CD4-positive, alpha-beta T cell treated with Interleukin-2 at 100 ng/mL for 4 hours (primary cell): ENCODE measurements at places on chromosomes 6 and 20.

DNA sequence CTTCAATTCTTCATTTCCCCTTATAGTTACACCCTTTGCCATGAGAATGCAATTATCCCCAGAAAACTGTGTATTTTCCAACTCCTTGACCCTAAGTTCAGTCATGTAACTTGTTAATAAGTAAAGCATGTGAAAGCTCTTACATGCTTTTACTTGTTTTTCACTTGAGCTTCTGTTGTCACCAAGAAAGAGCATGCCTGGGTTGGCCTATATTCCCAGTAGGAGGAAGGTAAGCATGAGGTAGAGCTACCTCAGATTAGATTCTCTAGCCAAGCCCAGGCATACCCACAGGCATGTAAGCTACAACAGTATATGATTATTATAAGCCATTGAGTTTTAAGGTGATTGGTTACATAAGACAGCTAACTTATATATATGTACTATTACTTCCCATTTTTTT lies 101.7 kb upstream of the SMLR1 start:
- no peak for DNase-seq

DNA sequence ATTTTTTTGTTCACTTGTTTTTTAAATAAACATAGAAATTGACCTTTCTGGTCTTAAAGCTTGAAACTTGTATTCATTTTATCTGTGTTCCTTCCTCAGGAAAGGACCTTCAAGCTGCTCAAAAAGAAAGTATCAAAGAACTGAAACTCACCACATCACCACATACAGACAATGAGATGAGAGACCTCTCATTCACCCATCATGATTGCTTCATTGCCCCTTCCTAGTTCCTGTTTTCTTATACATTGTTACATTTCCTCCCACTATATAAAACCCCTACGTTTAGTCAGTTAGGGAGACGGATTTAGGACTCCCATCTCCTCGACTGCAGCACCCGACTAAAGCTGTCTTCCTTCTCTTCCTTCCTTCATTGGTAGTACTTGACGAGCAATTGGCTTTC lies 180.5 kb upstream of the OPRM1 start:
- no peak for DNase-seq

- peak; percentile 38 for DNase-seq
Measured at GRCh38 chr20:53623454-53624211, 30.0 kb upstream of the ZNF217 start.

DNA sequence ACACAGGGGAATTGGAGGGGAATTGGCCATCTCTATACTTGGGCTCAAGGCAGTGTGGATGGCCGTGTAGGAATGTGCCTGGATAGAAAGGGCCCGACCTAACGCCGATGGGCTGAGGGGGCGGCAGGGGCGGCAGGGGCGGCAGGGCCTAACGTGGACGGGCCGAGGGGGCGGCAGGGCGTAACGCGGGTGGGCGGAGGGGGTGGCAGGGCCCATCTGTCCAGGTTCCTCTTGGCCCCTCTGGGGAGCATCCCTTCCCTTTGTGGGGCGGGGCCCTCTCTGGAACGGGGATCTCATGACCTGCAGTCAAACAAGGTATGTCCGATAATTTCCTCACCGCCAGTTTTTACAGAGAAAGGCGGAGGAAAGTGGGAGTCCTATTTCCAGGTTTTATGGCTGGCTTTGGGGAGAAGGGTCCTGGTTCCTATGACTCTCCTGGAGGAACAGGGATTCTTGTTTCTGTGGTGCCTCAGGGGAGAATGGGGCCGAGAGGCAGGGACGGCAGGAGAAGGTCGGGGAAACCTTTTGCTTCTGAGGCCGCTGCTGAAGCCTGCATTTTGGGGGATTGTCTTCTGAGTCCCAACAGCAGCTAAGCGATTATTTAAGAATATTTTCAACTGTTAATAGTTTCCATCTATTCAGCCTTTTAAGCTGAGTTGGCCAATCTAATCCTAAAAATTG lies 100.8 kb upstream of the FRMD1 start:
- DNase-seq = no peak

DNA sequence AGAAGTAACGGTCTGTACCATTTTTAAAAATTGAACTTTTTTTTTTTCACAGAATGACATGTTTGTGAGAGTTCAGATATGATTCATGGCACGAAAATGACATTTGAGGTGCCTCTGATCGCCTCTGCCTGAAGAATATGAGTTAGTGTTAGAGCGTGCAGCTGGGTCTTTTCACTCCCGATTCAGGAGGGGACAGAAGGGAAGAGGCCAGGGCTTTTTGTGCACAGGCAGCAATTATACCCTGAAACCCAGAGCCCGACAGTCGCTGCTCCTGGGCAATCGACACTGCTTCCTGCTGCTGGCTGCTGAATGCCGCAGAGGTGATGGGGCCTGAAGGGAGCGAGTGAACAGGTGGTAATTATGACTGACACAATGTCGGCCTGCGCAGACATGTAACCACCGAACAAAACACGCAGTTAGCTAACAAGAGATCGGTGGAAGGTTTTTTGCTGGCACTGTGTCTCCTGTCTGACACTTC lies 652.0 kb upstream of the NOX3 start:
- no peak for DNase-seq

DNA sequence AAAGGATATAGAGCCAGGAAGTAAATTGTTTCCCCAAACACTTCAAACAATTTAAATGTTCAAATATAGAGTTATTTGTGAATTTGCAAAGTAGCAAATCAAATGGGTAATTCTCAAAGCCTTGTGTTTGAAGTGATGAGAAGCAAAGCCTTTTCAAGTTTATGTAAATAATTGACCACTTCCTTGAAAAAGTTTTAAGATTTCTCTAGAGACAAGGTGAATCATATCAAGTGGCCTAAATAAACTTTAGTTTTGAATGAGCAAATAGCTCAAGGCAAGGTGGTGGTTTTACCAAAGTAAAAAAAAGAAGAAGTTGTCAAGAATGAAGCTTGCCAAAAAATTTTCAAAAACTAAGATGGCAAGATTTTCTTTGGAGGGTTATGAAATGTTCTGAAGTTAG lies 42.6 kb upstream of the IFNGR1 start:
- DNase-seq = peak; percentile 38

DNA sequence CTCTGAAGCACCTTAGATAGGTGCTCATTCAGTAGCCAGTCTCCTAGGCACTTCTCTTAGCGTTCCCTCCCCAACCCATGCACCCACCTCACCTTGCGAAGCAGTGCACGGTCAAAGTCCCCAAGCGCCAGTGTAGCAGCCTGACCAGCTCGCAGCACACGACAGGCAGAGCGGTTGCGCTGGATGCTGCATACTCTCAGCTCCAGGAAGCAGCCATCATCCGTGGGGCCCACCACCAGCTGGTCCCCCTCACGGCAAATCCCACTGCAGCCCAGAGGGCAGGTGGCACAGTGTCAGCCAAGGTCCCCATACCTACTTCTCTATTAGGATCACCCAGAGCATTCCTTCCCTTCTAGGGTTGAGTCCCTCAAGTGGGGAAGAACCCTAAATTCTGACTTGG lies 6.5 kb downstream of the GTPBP2 start:
- no peak for DNase-seq

DNA sequence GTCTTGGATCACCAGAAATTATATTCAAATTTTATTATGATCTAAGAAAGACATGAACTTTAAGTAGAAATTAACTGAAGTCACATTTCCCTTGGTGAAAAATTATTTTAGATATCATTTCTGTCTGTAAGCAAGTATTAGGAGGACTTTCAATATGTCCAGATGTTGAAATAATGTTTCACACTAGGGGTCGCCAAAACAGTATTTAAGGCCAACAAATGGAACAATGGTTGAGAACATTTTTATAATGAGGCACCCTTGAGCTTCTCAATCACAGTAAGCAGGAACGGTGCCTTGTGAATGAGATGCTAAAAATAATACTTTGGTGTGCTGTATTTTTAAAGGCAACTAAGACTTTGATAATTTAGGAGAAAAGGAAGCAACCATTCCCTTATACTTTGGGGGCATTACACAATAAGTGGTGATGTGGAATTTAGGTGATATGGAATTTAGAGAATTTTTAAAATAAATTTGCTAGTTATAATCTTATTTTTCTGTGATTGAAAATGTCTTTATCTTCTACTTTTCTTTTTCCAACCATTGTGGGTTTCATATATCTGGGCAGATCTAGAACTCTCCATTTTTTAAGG lies 9.6 kb upstream of the SF3B5 start:
- peak; percentile 87 for DNase-seq

DNA sequence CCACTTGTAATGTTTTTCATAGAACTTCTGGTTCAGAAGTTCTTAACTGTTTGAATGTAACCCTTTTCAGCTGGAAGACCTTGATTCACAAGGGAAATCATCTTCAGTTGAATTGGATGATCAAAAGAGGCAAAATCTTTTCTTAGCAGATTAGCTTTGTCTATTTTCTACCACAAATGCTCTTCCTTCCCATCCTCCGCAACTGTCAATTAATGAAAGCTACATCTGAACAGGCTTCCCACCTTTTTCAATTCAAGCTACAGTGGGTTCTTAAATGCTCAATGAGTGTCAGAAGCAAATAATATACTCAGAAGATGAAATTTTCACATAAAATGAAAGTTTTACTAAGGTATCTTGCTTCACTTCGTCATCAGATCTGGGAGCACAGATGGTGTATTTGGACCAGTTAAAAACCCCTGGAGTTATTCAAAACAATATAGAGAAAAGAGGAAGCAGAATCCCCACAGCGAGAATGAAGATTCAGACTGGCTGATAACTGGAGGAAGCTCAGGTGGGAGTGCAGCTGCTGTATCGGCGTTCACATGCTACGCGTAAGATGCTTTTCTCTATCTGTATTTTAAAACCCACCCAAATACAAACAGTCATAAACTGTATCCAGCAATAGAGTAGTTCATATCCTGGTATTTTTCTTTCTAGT lies 19.4 kb downstream of the QRSL1 start:
- DNase-seq = no peak

GRCh38 chr6:75800708-75801505 lies 51.9 kb downstream of the MYO6 start:
- DNase-seq = no peak

DNA sequence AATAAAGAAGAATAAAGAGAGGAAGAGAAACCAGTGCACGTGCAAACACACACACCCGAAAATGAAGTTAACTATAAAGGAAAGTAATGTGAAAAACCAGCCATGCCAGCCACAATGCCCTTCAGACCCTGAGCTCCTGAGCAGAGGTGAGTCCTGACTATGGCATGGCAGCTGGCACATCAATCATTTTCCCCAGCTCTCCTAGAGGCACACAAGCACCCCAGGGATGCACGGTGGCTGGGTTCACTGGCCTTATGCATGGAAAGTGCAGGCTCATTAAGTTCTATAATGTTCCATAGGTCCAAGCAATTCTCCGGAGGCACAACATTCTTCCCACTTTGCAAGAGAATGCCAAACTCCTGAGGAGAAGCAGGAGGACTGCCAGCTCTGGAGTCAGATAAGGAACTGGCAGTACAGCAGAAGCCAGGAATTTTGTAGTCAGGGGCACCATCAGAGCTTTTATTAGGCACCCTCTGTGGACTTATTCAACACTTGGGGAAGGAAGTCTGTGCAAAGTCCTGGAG lies 175.0 kb upstream of the PRDM1 start:
- no peak for DNase-seq

DNA sequence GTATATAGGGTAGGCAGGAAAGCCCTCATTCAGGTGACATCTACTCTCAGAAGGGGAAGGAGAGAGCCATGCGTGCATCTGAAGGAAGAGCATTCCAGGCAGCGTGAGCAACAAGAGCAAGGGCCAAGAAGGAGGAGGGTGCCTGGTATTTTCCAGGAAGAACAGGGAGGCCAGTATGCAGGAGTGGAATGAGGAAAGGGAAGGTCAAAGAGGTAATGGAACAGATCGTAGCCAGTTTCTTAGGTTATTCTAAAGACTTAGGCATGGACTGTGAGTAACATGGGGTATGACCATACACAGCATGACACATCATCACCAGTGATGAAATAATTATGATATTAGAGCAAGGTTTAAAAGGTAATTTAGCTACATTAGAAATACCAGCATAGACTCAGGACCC lies 24.1 kb downstream of the ALDH8A1 start:
- DNase-seq = no peak

GRCh38 chr20:33434434-33434833 lies 9.1 kb downstream of the SNTA1 start:
- DNase-seq = no peak

DNA sequence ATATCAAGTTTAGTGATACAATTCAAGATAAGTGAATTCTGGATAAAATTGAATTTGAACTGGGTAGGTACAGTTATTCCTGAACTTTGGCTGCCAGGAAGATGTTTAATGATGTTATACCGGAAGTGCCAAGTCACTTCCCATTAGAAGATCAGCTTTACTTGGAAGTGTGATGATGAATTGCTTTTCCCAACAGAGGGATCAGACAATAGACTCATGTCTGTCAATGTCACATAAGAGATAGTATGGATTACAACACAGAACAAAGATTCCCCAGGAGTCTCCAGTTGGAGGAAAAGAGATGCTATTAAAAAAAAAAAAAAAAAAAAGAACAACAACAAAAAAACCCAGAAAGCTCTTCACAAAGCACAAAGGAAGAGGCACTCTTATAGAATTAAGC lies 497.9 kb upstream of the EPHA7 start:
- no peak for DNase-seq

- DNase-seq = no peak
Measured at GRCh38 chr6:17349427-17349826, 44.0 kb upstream of the CAP2 start.

- DNase-seq = no peak
Measured at GRCh38 chr6:56729719-56730118, 87.0 kb upstream of the DST start.

- no peak for DNase-seq
Measured at GRCh38 chr20:40634891-40635290, 54.1 kb downstream of the MAFB start.

- DNase-seq = no peak
Measured at GRCh38 chr6:157791450-157791849, 31.6 kb upstream of the SNX9 start.

GRCh38 chr6:112291161-112291762 lies 36.9 kb upstream of the LAMA4 start:
- no peak for DNase-seq

- no peak for DNase-seq
Measured at GRCh38 chr20:55166063-55166462, 690.7 kb downstream of the DOK5 start.

GRCh38 chr6:37878150-37878710 lies 58.7 kb downstream of the ZFAND3 start:
- DNase-seq = no peak

DNA sequence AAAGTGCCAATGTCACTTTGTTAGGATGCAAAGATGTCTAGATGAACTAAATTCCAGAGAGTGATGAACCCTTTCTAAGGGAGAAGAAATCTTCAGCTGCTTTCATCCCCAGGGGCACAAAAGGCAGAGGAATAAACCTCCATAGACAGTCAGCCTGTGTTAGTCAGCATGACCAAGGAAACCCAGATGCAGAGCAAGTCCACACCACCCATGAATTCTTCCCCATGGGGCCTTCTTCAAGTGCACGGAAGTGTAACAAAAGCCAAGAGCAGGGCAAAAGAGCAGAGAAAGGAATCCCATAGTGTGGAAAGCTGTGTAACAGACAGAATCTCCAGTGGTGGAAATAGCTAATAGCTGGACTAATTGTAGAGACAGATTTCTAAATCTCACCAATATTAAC lies 50.0 kb downstream of the DCDC2 start:
- no peak for DNase-seq

DNA sequence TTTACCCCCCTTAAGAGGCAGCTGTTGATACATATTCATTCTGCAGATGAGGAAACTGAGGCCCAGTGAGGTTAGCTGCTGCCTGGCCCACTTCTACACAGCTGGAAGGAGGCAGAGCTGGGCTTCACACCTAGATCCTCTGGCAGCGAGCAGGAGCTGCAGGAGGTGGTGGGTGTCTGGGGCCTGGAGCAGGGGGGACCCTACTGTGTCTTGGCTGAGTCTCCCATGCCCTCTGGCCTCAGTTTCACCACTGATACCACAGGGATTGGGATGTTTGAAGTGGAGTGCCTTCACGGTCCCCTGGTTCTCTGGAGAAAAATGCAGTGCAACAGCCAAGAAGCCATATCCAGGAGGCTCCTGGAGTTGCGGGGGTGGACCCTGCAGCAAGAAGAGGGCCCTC lies 8.2 kb upstream of the BPIFA2 start:
- DNase-seq = no peak
